ENCODE measurements at places on chromosomes 7 and 10. TPM values are rescaled to one million over a fixed set of nuclear protein-coding genes. Genes with fewer than 3 reads are reported as not detected.
A peak's percentile ranks its signal among the peaks of the same experiment; 100 is the strongest.

Gene VSTM2A
- not detected for total RNA-seq

DNA sequence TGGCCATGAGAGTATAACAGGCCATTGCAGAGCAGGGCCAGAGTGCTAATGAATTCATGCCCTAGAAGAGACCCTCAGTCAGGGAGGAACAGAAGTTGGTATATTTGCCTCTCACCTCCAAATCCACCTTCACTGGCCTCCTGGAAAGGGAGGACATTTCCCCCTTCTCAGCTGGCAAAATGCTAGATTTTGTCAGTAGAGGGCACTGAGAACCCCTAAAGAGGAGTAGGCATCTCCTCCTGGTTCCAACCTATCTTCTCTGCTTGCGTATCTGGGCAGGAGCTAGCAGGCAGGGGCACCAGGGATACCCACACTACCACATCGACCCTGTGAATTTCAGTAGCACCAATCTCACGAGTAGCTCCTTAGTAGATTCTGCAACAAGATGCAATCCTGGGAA, 79.8 kb upstream of the GHITM start:
- H3K27me3 ChIP-seq, result no peaks in the 10 kb centered on the region
- no peaks in the 10 kb centered on the region for H3K4me1 ChIP-seq
- no peaks in the 10 kb centered on the region for H3K36me3 ChIP-seq
- no peak overlapping the region for H3K4me3 ChIP-seq
- DNase-seq, result no peak

- H3K4me3 ChIP-seq, result no peak overlapping the region
- H3K27me3 ChIP-seq, result no peaks in the 10 kb centered on the region
- no peaks in the 10 kb centered on the region for H3K4me1 ChIP-seq
- H3K27ac ChIP-seq, result no peak overlapping the region
Measured at GRCh38 chr7:81929386-81929785, 159.5 kb upstream of the HGF start.

GRCh38 chr10:110918643-110919348, at the start of gene BBIP1:
BBIP1 (minus strand) TSS chr10:110919180; CDS start chr10:110918157, 1,023 bp downstream.
- H3K4me1 ChIP-seq, result peaks cover 26% of the 10 kb centered on the region
- H3K27ac ChIP-seq, result peak within 1 kb of the TSS; percentile 99
- DNase-seq, result no peak
- no peaks in the 10 kb centered on the region for H3K36me3 ChIP-seq

DNA sequence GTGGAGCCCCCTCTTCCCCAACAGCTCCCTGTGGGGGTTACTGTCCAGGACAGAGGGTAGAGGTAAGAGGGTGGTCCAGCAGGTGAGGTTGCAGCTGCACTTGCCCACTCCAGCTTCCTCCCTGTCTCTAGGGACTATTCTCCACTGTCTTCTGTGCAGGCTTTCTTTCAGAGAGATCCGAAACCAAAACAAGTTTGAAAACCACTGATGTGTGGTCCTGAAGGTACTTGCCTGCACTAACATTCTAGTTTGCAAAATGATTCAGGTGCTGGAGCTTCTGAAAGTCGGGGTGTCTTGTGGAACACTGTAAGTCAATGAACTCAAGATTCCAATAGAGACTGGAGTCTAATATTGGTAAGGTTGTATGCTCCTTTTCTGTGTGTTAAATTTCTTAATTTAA, 63.1 kb downstream of the BLNK start:
- H3K27me3 ChIP-seq, result no peaks in the 10 kb centered on the region
- H3K4me1 ChIP-seq, result no peaks in the 10 kb centered on the region
- no peak overlapping the region for H3K27ac ChIP-seq
- DNase-seq, result no peak
- H3K36me3 ChIP-seq, result no peaks in the 10 kb centered on the region

- H3K27ac ChIP-seq, result no peak overlapping the region
- no peak overlapping the region for H3K4me3 ChIP-seq
- H3K4me1 ChIP-seq, result no peaks in the 10 kb centered on the region
- H3K27me3 ChIP-seq, result no peaks in the 10 kb centered on the region
- DNase-seq, result no peak
- no peaks in the 10 kb centered on the region for H3K36me3 ChIP-seq
Measured at GRCh38 chr7:16046041-16046440, 359.6 kb upstream of the MEOX2 start.

Gene SLC13A4
- total RNA-seq, result not detected

Gene RAB19
- 6.2 TPM for total RNA-seq

DNA sequence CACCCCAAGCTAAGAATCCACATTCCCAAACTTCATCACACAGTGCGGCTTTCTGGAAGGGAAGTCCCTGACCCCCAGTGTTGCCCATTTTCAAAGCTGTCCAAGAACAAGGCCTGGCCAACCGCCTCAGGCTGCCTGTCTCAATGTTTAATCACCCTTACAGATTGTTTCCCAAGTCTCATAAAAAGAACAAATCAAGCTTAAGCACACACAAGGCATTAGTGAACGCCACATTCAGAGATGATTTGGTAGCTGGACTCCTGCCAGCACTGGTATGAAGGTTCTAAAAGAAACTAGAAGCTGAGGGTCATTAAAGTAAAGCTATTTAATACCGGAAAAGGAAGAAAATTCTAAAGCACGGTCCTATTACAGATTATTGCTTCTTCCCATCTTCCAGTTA, 35.6 kb downstream of the C10orf90 start:
- no peak overlapping the region for H3K27ac ChIP-seq
- no peaks in the 10 kb centered on the region for H3K4me1 ChIP-seq
- H3K4me3 ChIP-seq, result no peak overlapping the region

Gene GAD2
- total RNA-seq, result not detected

GRCh38 chr10:33099748-33100147, 141.7 kb upstream of the ITGB1 start:
- no peak for DNase-seq
- H3K27me3 ChIP-seq, result no peaks in the 10 kb centered on the region
- H3K36me3 ChIP-seq, result no peaks in the 10 kb centered on the region

DNA sequence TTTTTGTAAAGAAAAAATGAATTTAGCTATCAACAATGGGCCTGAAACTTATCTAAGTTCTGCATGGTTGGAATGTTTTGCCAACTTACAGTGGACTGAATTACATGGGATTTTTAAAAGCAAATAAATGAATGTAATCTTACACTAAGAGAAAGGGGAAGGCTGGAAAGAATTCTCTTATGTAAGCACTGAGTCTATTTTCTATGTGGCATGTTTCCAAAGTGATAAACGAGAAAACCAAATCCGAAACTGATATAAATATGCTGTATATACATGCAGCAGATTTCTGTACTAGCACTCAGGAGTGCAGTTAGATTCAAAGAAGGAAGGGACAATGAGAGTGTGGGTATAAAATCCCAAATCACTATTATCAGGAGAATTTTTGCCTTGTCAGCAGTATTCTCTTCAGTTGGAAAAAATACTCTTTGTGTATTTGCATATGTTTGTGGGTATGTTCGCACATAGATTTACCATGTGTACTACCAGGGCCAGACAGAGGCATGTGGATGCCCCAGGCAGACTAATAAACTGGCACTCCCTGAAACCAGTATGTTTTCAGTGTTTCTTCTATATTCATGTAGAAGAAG, 334.3 kb upstream of the SEMA3D start:
- H3K27me3 ChIP-seq, result no peaks in the 10 kb centered on the region
- H3K4me3 ChIP-seq, result no peak overlapping the region
- H3K4me1 ChIP-seq, result no peaks in the 10 kb centered on the region
- no peak for DNase-seq

- H3K27me3 ChIP-seq, result no peaks in the 10 kb centered on the region
- H3K27ac ChIP-seq, result no peak overlapping the region
- H3K36me3 ChIP-seq, result no peaks in the 10 kb centered on the region
- H3K4me3 ChIP-seq, result peak overlapping the region; percentile 44
Measured at GRCh38 chr7:99579281-99579955, 18.6 kb upstream of the TMEM225B start.

- no peaks in the 10 kb centered on the region for H3K36me3 ChIP-seq
- H3K27me3 ChIP-seq, result no peaks in the 10 kb centered on the region
- DNase-seq, result no peak
- H3K27ac ChIP-seq, result peak overlapping the region; percentile 12
Measured at GRCh38 chr7:137944168-137944567, 57.7 kb downstream of the CREB3L2 start.

Gene ZNF503
- total RNA-seq, result 15.0 TPM

DNA sequence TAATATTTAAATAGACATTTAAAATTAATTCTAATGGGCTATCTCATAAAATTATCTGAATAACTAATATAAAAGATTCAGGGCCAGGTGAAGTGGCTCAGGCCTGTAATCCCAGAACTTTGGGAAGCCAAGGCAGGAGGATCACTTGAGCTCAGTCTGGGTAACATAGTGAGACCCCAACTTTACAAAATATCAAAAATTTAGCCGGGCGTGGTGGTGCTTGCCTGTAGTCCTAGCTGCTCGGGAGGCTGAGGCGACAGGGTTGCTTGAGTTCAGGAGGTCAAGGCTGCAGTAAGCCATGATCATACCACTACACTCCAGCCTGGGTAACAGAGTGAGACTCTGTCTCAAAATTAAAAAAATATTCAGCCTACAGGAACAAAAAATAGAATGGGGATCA, 12.5 kb downstream of the NOBOX start:
- H3K27ac ChIP-seq, result no peak overlapping the region
- no peak for DNase-seq
- H3K27me3 ChIP-seq, result no peaks in the 10 kb centered on the region
- no peak overlapping the region for H3K4me3 ChIP-seq

DNA sequence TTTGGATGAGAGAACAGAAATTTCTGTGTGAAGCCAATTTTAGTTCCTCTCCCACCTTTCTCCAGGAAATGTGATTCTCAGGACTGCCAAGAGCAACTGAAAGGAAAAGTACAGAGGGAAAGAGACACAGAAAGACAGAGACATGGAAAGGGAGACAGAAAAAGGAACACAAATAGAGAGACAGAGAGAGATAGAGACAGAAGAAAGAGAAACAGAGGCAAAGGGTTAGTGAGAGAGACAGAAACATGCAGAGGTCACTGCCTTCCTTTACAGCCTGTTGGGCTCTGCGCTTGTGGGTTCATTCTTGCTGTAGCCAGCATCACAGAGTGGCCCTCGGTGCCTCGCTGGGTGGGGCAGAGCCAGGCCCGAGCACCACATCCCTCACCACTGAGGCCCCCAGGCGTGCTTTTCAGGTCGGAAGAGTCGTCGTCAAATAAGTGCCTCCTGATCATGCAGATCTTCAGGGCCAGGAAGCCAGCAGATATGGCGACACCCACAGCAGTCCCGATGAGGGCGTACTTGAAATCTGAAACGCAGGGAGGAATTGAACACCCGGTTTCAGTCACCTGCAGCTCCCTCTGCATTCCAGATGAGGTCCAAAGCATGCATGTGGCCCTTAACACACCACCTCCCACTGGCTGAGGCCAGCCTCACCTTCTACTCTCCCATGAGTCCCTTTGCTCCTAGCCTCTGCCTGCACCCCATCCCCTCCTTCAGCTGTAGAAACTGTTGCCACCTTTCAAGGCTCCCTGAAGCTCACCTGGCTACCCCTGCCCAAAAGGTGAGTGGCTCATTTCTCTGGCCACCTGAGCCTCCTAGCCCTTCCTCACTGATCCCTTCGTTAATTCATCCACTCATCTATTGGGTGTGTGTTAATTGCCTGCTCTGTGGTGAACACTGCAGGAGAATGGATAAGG, 21.4 kb downstream of the TMEM273 start:
- H3K4me1 ChIP-seq, result no peaks in the 10 kb centered on the region
- H3K36me3 ChIP-seq, result peaks cover 21% of the 10 kb centered on the region
- no peak overlapping the region for H3K4me3 ChIP-seq
- H3K27me3 ChIP-seq, result no peaks in the 10 kb centered on the region

GRCh38 chr7:155799514-155799913, 12.7 kb downstream of the SHH start:
- H3K4me1 ChIP-seq, result peaks cover 29% of the 10 kb centered on the region
- no peak for DNase-seq
- no peaks in the 10 kb centered on the region for H3K27me3 ChIP-seq

Gene DNAH11
- 4.2 TPM for total RNA-seq

- peak overlapping the region; percentile 45 for H3K27ac ChIP-seq
- no peaks in the 10 kb centered on the region for H3K36me3 ChIP-seq
- H3K4me3 ChIP-seq, result no peak overlapping the region
- H3K4me1 ChIP-seq, result no peaks in the 10 kb centered on the region
Measured at GRCh38 chr7:41880107-41880506, 177.2 kb upstream of the INHBA start.

Gene LIPF
- total RNA-seq, result not detected
